Karpas-422 (cell line): ENCODE measurements at places on chromosomes 7 and 10.

- DNase-seq, result no peak
Observed at GRCh38 chr10:21831986-21832820, 171.3 kb downstream of the DNAJC1 start.

GRCh38 chr7:133822868-133823552 lies 304.1 kb upstream of the LRGUK start:
- DNase-seq, result no peak

- no peak for DNase-seq
Observed at GRCh38 chr10:87585565-87586514, 73.8 kb upstream of the PAPSS2 start.

DNA sequence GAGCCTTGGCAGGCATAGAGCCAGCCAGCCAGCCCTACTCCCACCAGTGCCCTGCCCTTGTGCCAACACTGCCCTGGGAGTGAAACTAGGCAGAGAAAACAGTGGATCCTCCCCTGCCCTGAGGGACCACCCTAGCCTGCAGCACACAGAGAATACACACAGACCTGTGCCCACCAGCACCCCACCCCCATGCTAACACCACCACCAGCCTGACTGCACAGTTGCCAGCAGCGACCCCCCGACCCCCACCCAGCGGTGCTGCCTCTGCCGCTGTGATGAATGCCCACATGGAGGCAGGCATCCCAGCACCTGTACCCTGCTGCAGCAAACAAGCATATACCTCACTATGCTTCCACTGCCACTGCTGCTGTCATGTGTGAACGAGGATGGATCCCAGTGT lies 9.4 kb upstream of the MIOS start:
- no peak for DNase-seq

GRCh38 chr10:116748041-116748440 lies 5.7 kb upstream of the HSPA12A start:
- DNase-seq, result no peak

GRCh38 chr7:70706204-70706603 lies 425.7 kb upstream of the GALNT17 start:
- no peak for DNase-seq
